CD8-positive, alpha-beta memory T cell (primary cell): ENCODE measurements at places on chromosomes 12 and 14. TPM values are rescaled to one million over a fixed set of nuclear protein-coding genes. Genes with fewer than 3 reads are reported as not detected.

APOF gene
- polyA plus RNA-seq, result not detected

IFI27L2 gene
- 95.5 TPM for polyA plus RNA-seq

METAP2 gene
- polyA plus RNA-seq, result 36.1 TPM

PMEL gene
- polyA plus RNA-seq, result not detected

PLEKHG7 gene
- not detected for polyA plus RNA-seq

NDUFA9 gene
- polyA plus RNA-seq, result 135 TPM

GPR65 gene
- polyA plus RNA-seq, result 40.4 TPM

SLC2A14 gene
- polyA plus RNA-seq, result not detected

PTCSC3 gene
- not detected for polyA plus RNA-seq

NELL2 gene
- polyA plus RNA-seq, result 203 TPM

RGS6 gene
- not detected for polyA plus RNA-seq

TMEM253 gene
- polyA plus RNA-seq, result not detected

GALNT9 gene
- not detected for polyA plus RNA-seq

CSAD gene
- polyA plus RNA-seq, result 0.70 TPM

ZNF10 gene
- polyA plus RNA-seq, result 13.6 TPM

SLC8A3 gene
- polyA plus RNA-seq, result not detected

HCAR2 gene
- polyA plus RNA-seq, result not detected

HOXC9 gene
- not detected for polyA plus RNA-seq

RNF212B gene
- polyA plus RNA-seq, result not detected

ANO2 gene
- polyA plus RNA-seq, result not detected

NAV3 gene
- polyA plus RNA-seq, result not detected

REM2 gene
- 1.0 TPM for polyA plus RNA-seq

BMP4 gene
- not detected for polyA plus RNA-seq

TTC9 gene
- 12.5 TPM for polyA plus RNA-seq

RAPGEF3 gene
- 0.15 TPM for polyA plus RNA-seq

GPR132 gene
- polyA plus RNA-seq, result 34.9 TPM

PROX2 gene
- not detected for polyA plus RNA-seq

TSPAN11 gene
- polyA plus RNA-seq, result not detected

BTBD6 gene
- polyA plus RNA-seq, result 16.2 TPM

SLC22A17 gene
- 1.6 TPM for polyA plus RNA-seq

PRB2 gene
- polyA plus RNA-seq, result not detected

IFI27L1 gene
- polyA plus RNA-seq, result 8.3 TPM

TRIM9 gene
- polyA plus RNA-seq, result 0.05 TPM

TAS2R8 gene
- polyA plus RNA-seq, result not detected

GPD1 gene
- not detected for polyA plus RNA-seq

ZDHHC22 gene
- not detected for polyA plus RNA-seq

AMDHD1 gene
- 0.68 TPM for polyA plus RNA-seq

MYRFL gene
- polyA plus RNA-seq, result not detected

CAPRIN2 gene
- 11.1 TPM for polyA plus RNA-seq

CRACR2A gene
- 23.3 TPM for polyA plus RNA-seq

NOVA1 gene
- not detected for polyA plus RNA-seq

PIP4K2C gene
- polyA plus RNA-seq, result 40.6 TPM

TESPA1 gene
- polyA plus RNA-seq, result 104 TPM

CDC42BPB gene
- 0.32 TPM for polyA plus RNA-seq

BDKRB1 gene
- not detected for polyA plus RNA-seq

KRT7 gene
- not detected for polyA plus RNA-seq

CIROP gene
- not detected for polyA plus RNA-seq

PPM1H gene
- not detected for polyA plus RNA-seq

IGFBP6 gene
- polyA plus RNA-seq, result 8.9 TPM
